ENCODE measurements at places on chromosomes 12 and 14.

DNA sequence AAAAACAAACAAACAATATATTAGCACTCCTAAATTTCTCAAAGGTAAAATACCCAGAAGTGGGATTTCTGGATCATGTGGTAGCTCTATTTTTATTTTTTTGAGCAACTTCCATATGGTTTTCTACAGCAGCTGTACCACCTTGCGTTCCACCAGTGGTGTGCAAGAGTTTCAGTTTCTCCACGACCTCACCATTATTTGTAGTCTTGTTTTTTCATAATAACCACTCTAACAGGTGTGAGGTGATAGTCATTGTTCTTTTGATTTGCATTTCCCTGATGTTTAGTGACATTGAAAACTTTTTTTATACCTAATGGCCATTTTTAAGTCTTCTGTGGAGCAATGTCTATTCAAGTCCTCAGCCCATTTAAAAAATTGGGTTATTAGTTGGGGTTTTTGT is 127.3 kb upstream of the SLC38A2 start:
- DNase-seq: no peak

DNA sequence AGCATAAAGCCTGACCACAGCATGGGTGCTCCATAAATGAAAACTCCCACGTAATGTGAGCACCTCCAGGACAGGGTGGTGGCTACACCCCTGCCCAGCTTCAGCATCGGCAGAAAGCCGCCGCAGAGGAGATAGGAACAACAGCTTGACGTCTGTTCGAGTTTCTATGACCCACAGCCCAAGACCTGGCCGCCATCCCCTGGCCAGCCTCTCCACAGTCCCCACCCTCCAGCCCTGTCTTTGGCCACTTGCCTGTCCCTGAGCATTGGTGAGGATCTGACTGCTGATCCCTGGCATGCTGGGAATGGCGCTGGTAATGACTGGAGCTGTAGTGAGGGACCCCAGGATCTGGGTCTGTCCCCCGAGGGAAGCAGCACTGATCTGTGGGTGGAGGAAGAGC is 21.3 kb downstream of the POU6F1 start:
- DNase-seq: no peak

GRCh38 chr12:47014474-47014873 is 64.9 kb upstream of the PCED1B start:
- no peak for DNase-seq

- no peak for DNase-seq
Observed at GRCh38 chr12:77153706-77154105, 88.3 kb upstream of the E2F7 start.

GRCh38 chr14:101833045-101833444 is 71.5 kb downstream of the PPP2R5C start:
- no peak for DNase-seq

DNA sequence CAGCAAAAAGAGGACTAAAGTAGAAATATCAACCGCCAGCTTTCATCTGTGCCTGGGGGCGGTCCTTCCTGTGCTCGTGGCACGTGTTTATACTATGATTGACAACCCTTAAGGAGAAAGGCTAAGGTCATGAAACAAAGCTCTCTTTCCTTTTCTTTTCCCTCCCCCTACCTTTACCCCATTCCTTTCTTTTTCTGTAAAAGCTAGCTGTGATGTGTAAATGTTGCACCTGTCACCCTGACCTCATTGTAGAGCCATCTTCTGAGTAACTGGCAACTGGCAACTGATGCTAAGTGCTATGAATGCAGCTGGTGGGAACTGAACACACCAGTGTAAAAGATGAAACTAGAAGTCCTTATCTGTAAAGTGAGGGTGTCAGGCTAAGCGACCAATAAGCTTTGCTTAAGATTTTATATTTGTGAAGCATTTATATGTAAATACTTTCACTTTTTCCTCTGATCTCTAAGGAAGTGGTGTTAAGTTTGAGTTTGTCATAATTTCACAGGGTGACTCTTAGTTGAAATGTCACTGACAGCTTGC is 102.8 kb upstream of the BCAT1 start:
- peak; percentile 30 for DNase-seq

GRCh38 chr14:72802588-72802946 is 91.3 kb downstream of the DPF3 start:
- DNase-seq: no peak

GRCh38 chr12:54926246-54926645 is 58.3 kb downstream of the TESPA1 start:
- no peak for DNase-seq

DNA sequence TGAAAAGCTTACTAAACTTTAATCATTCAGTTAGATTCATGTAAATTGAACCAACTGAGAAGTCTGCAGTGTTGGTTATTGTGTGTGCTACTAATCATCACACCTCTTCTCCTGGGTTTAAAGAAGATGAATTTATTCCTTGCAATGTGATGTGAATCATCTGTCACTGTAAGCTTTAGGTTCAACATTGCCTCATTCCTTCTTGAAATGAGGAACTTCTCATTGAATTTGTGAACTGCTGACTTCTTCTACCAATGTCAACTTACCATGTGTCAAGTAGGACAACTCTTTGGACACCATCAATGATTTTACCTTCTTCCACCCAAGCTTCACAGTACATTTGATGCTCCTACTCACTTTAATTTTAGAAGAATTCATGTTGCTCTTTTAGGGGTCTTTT is 17.4 kb upstream of the PRB2 start:
- DNase-seq: no peak

DNA sequence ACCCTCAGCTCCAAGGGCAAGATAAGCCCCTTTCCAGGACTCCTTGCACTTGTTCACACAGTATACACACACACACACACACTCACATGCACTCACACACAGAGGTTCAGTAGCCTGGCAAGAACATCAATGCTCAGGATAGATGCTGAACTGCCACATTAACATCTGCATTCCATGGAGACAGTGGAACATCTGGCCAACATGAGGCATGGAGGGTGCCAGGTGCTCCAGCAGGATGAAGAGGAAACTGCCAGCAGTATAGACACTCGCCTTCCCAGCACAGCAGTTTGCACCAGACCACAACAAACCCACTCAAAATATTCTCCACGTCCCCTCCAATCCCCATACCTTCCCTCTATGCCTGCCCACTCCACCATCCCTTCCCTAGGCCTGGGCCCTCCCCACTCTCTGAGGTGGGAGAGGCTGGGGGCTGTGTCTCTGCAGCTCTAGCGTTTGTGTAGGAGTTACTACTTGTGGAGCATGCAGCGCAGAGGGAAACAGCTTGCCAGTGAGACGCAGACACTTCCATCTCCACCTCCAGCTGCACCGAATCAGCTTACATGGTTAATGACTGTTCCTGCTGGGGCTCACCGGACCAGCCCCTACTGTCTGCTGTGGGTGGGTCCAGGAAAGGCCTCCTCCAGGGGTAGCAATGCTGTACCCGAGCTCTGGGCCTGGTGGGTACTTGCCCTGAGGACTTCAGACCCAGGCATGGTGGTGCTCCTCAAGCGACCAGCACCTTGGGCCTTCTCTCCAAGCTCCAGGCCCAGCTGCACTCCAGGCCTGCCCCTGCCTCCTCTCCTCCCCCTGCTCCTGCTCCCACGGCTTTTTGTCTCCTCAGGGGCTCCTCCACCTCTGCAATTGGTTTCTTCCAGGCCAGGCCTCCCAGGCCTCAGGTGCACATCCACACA is 18.6 kb upstream of the PLEKHG3 start:
- DNase-seq: no peak

DNA sequence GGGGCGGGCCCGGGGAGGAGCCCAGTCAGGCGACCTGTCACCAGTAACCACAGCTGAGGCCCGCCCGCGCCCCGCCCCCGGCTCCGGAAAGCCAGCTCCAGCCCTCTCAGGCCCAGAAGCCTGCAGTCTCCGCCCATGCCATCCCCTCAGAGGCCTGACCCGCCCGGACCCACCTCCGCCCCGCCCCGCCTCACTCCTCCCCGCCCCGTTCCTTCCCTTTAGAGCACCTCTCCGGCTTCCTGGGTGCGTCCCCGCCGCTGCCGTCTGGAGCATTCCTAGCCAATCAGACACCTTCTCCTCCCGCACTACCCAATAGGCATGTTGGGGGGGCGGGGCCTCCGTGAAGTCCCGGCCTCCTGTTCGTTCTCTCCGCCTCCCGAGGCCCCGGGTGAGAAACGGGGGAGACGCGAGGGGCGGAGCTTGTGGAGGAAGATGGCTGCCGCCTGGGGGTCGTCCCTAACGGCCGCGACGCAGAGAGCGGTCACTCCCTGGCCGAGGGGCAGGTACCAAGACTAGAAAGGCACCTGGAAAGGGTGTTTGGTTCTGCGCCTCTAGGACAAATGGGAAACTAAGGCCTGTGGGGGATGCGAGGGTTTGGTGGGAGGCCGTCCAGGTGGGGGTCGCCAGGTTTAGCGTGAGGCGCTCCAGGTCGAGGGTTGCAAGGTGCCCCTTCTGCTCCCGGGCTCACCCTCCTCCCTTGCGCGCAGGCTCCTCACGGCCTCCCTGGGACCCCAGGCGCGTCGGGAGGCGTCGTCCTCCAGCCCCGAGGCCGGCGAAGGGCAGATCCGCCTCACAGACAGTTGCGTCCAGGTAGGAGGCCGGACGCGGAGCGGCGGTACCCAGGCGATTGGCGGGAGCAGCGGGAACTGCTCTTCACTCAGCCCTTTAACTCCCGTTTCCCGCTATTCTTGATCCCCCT is at the start of gene ISCA2:
ISCA2 (plus strand) TSS at position 423 of the 919 bp plus-strand sequence; CDS start at position 433, 10 bp downstream.
- DNase-seq: peak; percentile 99

DNA sequence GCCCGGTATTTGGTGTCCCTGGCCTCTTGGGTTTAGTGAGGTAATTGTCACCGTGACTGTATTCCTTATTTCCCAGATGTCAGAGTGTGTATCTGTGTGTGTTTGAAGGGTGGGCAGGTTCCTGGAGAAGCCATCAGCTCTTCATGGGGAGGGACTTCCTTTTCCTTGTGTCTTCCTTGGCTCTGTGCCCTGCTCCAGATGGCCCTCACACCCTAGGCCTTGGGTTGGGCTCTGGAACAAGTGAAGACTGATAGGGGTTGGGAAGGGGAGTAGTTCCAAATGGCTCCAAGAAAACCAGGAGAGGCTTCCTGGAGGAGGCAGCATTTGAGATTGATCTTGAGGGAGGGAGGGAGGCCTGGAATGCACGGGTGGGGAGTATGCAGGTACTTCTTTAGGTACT is 43.8 kb upstream of the PRIMA1 start:
- DNase-seq: no peak

GRCh38 chr12:81078469-81079196 is 754 bp downstream of the ACSS3 start:
- DNase-seq: no peak

- no peak for DNase-seq
Observed at GRCh38 chr12:6476489-6476888, 6.0 kb upstream of the VAMP1 start.

DNA sequence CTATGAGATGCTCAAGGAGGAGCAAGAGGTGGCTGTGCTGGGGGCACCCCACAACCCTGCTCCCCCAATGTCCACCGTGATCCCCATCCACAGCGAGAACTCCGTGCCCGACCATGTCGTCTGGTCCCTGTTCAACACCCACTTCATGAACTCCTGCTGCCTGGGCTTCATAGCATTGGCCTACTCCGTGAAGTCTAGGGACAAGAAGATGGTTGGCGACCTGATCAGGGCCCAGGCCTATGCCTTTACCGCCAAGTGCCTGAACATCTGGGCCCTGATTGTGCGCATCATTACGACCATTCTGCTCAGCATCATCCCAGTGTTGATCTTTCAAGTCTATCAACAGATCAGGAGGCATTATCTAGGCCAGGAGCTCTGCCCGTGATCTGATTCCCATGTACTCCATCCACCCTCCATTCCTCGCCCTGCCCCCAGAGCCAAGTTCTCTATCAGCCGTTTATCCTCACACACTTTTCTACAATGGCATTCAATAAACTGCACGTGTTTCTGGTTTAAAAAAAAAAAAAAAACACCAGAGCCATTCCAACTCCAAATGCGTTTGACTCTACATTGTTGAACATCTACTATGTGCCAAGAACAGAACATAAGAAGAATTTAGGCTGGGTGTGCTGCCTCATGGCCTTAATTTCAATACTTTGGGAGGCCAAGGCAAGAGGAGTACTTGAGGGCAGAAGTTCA is 17.5 kb downstream of the ATXN2 start:
- no peak for DNase-seq

GRCh38 chr14:56474419-56475022 is 105.1 kb upstream of the TMEM260 start:
- no peak for DNase-seq

DNA sequence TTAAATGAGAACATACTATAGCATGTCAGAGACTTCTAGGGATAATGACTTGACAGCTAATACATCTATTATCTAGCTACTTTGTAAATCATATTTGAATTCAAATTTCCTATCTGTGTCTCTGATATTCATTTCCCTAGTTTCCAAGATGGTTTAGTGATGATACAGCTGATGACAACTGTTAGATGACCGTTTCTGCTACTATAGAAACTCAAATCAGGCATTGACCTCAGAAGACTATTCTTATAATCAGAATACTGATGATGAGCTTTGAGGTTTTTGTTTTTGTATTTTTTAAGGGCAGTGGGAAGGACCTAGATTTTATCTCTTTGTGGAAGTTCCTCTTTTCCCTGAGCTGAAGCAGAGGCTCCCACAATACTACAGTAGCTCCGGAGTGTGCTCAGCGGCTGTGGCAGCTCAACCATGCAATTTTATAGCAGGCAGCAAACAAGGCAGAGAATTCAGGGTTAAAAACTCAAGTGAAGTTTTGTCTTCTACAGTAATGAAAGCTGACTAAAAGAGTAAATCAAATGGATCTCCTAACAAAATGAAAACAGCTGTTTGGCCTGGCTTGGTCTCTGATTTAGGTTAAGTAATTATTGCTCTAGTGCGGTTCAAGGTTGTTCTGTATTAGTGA is 145.1 kb downstream of the SLC25A21 start:
- DNase-seq: no peak

DNA sequence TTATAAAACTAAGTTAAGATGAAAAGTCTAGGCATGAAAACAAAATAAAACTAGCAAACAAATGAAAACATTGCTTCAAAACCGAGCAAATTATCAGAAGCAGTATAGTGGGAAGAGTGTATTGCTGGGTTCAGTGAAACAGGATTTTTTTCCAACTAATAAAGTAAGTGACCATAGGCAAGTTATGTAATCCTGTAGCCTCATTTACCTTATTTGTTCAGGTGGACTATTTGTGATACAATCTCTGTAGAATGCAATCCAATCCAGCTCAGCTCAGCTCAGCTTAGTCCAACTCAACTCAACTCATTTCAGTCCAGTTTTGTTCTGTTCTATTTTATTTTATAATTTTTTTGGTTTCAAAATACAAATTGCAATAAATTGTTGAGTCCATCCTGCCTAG is 276.7 kb upstream of the LRIG3 start:
- no peak for DNase-seq

GRCh38 chr12:14901228-14901562 is 15.5 kb upstream of the MGP start:
- no peak for DNase-seq

GRCh38 chr12:58131986-58132755 is 190.8 kb downstream of the ATP23 start:
- DNase-seq: no peak

Data from activated T-cell treated with anti-CD3 and anti-CD28 coated beads for 1 hour (primary cell).